BJ (cell line): ENCODE measurements at places on chromosomes 1 and 21.

GRCh38 chr1:58136387-58136786 is 410.1 kb downstream of the OMA1 start:
- DNase-seq, result no peak

DNA sequence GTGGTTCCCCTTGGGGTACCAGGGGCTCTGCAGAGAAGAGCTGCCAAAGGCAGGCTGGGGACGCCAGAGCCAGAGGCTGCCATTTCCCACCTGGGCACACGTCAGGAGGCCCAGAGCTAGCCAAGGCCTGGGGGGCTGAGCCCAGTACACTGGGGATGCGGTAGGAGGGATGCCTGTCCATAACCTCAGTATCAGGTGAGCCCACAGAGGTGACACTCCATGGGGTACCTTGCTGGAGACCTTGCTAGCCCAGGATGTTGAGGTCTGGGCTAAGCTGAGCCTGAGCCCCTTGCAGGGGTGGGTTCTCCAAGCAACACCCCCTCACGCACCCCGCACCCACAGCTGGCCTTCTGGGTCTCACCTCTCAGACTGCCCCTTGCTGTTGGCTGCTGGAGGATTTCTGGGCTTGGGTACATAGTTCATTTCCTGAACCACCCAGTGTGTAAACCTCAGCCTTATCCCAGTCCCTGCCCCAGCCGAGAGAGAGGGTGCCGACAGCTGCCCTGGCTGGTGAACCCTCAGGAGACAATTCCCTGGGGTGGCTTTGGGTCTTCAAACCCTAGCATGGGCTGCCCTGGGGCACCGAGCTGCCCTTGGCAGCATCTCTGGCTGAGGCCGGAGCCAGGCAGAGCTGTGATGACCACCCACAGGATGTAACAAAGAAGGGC is 92.5 kb upstream of the VAMP3 start:
- DNase-seq, result no peak

GRCh38 chr1:56183151-56183550 is 396.2 kb downstream of the PLPP3 start:
- no peak for DNase-seq

DNA sequence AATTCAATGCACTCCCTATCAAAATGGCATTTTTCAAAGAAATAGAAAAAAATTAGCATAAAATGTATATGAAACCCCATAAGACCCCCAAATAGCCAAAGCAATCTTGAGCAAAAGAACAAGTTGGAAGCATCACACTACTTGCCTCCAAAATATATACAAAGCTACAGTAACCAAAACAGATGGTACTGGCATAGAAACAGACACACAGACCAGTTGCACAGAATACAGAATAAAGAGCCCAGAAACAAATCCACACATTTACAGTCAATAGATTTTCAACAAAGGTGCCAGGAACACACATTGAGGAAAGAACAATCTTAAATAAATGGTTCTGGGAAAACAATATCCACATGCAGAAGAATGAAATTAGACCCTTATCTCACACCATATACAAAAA is 350.8 kb downstream of the DSCAM start:
- no peak for DNase-seq

DNA sequence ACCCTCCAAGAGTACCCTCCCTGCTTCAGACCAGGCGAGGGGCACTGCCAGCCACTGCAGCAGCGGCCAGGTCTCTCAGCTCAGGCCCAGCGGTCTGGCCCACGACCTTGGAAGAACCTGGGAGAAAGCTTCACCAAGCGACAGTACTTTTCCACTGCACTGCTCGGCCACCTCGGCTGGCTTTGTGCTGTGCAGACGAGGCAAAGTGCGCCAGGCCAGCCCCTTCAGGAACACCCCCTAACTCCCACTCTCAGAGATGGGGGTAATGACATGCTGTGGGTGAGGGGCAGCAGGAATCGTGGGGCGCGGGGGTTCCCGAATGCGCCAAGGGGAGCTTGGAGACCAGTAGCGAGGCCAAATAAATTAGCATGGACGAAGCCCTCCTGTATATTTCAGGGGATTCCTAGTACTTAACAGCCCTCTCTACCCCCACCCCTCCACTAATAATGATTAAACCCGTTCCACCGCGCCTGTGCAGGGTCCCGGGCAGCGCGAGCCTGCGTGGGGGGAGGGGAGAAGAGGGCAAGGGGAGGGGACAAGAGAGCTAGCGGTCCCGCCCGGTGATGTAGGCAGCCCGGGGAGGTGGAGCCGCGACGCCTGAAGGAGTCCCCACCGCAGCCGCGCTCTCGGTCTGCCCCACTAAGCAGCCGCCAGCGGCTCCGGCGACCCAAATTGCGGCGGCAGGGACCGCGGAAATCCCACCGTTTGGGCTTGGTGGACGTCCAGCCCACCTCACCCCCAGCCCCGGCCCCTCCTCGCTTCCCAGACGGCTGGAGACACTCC is at the start of gene FAM43B:
Gene FAM43B (plus strand): TSS at position 629 of the 783 bp plus-strand sequence. CDS start 401 bp downstream, outside the sequence.
- no peak for DNase-seq

GRCh38 chr1:83967336-83967735 is 31.6 kb downstream of the TTLL7 start:
- DNase-seq, result no peak

GRCh38 chr1:169308313-169309039 is 59.1 kb downstream of the NME7 start:
- no peak for DNase-seq

GRCh38 chr1:246784621-246785493 is 60.6 kb downstream of the SCCPDH start:
- no peak for DNase-seq

DNA sequence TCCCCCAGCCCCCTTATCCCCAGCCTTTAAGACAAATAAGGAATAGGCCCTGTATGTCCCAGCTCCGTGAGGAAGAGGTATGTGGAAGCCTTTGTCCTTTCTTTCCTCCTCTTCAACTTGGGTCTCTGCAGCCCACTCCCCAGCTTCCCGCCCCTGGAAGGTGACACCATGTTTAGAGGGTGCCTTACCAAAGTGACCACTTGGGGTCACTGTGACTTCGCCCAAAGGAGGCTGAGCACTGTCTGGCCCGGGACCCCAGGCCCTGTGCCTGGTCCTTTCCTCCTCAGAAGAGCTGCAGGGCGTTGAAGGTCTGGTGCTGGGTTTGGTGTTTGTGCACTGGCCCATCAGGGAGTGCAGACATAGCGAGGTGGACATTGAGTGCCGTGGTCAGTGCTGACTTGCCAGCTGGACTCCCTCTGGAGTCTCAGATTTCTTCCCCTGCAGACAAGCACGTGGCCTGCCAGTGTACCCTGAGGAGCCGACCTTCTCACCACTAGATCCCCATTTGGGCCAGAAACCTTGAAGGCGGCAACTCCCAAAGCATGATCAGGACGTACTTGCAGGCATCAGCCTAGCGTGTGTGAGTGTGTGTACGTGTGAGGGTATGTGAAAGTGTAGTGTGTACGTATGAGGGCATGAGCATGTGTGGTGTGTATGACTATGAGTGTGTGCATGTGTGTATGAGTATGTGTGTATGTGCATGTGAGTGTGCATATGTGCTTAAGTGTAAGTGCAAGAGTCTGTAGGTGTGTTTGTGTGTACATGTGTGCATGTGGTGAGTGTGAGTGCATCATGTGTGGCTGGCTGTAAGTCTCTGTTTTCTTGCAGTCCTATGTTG is 181.4 kb upstream of the KIAA0040 start:
- no peak for DNase-seq

DNA sequence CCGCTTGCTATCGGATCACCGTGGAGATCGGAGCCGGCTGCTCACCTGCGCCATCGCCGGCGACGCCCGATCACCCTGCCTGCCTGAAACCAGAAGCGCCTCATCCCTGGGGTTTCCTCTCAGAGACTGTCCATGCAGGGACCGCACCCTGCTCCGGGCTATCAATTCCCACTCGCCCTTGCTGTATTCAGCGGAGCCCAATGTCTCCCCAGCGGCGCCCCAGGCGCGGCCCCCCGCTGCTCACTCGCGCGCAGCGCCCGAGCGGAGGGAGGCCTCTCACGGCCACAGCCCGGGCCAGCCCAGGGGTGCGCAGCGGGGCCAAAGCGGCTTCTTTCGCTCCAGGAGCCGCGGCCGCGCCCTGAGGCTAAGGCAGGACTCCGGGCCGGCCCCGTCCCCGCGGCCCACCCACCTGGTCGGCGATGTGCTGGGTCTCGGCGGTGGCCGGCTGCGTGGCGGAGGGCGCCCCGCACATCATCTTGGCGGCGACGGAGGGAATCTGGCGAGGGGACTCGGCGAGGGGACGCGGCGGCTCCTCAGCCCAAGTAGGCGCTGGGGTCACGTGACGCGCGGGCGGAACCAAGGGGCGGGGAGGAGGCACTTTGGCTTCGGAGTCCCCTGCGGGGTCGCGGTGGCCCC is at the start of gene CSTB:
Gene CSTB (minus strand): TSS at position 514 of the 636 bp plus-strand sequence. CDS start 39 bp downstream, at position 475.
- DNase-seq, result no peak

DNA sequence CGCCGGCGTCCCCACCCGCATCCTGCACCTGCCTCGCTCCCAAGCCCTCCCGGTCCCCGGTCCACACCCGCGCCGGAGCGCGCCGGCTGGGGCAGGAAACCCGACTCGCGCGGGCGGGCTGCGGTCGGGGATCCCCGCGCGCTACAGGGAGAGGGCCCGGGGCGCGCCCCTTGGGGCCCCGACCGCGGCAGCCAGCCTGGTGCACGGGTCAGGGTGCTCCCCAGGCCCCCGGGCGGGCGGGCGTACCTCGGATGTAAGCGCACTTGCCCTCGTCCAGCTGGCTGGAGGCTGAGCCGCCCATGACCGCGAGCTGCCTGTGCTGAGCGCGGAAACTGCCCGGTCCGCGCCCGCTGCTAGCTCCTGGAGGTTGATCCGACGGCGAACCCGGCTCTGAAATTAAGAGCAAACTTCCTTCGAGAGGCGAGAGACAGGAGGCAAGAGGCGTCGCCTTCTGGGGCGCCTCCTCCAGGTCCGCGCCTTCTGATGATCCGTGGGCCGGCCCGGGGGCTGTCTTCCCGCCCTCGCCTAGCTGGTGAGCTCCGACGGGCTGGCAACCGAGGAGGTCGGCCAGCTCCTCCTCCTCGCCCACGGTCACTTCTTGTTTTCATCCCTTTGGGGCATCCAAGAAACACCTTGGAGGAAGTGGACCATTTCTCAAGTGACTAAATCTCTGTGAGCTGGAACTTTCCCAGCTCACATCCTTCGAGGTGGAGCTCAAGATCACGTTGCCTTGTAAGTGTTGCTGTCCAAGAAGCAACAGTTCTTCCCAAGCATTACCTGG is at the start of gene NIBAN1:
Gene NIBAN1 (minus strand): TSS at position 453 of the 781 bp plus-strand sequence. CDS start 152 bp downstream, at position 301.
- DNase-seq, result no peak

DNA sequence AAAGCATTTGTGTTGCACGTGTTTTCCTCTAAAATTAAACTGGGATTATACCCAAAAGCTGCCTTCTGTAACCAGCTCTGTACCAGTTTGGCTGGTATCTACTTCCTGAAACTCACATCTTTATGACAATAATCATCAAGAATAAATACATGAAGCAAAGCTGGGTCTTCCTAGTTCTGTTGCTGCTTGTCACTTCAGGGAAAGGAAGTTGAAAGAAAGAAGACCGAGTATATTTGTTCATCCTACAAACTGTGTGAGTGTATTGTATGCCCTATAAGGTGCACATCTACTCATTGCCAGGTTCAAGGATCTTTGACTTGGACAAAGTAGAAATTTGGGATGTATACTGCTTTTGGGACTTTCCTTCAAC is 29.1 kb upstream of the IFNGR2 start:
- no peak for DNase-seq

DNA sequence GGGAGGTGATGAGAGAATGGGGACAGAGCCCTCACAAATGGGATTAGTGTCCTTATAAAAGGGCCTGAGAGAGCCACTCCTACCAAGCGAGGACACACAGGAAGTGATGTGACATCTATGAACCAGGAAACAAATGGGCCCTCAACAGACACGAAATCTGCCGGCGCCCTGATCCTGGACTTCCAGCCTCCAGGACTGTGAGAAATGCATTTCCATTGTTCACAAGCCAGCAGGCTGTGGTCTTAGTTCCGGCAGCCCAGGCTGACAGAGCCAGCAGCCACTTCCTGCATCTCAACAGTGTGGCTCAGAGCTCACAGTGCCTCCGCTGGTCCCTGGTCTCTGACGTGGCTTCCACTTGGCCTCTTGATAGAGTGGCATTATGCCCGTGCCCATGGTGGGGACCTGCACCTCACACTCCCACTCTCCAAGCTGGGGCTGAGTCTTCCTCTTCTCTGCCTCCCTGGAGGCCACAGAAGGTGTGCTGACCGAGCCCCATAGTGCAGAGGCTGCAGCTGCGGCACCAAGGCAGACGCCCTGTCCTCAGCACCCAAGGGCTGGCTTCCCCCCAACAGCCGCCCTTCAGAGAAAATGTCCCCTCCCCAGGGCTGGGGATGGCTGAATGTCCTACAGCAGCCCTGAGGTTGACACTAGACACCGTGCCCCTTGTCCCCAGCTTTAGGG is 44.9 kb downstream of the ACOT7 start:
- no peak for DNase-seq

GRCh38 chr1:53393325-53393792 is 65.5 kb upstream of the LRP8 start:
- no peak for DNase-seq

DNA sequence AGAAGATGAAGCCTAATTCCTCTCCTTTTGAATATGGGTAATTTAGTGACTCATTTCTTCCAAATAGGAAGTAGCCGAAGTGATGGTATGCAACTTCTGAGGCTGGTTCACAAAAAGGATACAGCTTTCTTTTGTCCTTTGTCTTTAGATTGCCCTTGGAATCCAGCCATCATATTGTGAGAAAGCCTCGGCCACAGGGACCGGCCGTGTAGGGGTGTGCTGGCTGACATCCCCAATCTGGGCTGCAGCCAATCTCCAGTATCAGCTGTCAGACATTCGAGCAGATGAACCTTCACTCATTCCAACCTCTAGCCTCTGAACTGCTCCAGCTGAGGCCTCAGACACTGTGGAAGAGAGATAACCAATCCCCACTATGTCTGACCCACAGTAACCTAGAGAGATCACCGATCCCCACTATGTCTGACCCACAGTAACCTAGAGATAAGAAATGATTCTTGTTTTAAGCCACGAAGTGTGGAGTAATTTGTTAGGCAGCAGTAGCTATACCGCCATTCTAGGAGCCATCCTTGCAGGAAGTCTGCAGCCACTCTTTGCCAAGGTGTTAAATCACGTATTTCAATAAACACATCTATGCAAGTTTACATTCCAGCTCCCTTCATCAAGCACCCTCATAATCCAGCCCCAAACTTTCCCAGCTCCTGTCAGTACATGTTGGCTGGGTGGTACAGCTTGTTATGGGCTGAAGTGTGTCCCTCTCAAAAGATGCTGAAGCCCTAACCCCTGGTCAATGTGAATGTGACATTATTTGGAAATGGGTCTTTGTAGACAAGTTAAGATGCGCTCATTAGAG is 2.9 kb upstream of the DIP2A start:
- no peak for DNase-seq

DNA sequence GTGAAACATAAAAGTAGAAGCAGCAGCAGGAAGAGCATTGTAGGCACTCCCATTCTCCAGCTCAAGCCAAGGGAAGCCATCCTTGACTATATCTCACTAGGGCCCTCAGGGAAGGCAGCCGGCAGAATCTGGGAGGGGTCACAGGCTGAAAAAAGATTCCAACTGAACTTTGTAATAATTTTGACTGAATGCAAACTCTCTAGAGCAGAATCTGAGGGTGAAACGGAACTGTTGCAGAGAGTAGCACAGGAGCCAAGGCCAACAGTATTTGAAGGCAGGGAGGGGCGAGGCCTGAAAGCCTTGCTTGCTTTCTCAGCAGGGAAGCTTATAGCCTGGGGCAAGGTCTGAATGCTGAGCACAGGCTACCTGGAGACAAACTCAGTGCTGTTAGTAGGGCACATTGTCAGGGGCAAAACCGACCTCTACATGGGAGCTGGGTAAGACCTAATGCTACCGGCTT is 180.6 kb downstream of the COL24A1 start:
- no peak for DNase-seq
